Activated T-cell treated with anti-CD3 and anti-CD28 coated beads for 24 hours (primary cell): ENCODE measurements at places on chromosomes 2 and 18.

DNA sequence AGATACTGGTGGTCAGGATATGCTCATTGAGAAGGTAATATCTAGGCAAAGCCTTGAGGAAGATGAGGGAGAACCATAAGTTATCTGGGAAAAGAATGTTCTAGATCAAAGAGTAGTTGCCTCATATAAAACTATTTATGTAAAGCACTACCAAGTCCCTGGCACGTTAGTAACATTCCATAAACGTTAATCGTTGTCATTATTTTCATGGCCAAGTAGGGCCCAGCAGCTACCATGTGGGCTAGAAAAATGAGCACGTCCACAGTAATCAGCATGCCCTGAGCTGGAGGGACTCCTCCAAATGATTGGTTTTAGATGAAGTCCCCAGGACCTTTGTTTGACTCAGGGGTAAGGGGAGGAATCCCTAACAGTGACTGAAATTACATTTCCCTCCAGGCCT is 32.7 kb upstream of the AFTPH start:
- DNase-seq: no peak

DNA sequence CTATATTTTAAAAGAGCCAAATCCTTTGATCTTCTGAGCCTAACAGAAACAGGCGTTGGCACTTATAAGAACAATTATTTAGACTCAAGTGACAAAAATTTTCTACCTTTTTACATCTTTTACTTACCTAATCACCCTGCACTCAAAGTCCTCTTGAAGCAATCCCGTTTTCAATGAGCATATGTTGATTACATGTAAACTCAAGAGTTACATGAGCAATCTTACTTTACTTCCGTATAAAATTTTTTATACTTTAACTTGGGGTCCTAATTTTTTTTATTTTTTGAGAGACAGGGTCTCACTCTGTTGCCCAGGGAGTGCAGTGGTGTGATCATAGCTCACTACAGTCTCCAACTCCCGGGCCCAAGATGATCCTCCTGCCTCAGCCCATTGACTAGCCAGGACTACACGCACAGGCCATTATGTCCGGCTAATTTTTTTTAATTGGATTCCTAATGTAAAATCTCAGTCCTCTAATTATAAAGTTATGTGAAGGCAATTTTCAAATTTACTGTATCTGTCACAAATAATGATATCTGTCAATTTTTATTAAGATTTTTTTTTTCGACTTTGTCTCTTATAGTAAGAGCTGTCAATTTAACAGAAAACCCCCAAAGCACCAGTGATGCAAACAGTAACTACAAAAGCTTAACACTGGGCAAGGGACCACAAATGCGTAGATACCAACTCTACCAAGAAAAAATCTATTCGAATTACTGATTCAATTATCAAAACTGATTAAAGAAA is 19.1 kb upstream of the STPG4 start:
- no peak for DNase-seq

DNA sequence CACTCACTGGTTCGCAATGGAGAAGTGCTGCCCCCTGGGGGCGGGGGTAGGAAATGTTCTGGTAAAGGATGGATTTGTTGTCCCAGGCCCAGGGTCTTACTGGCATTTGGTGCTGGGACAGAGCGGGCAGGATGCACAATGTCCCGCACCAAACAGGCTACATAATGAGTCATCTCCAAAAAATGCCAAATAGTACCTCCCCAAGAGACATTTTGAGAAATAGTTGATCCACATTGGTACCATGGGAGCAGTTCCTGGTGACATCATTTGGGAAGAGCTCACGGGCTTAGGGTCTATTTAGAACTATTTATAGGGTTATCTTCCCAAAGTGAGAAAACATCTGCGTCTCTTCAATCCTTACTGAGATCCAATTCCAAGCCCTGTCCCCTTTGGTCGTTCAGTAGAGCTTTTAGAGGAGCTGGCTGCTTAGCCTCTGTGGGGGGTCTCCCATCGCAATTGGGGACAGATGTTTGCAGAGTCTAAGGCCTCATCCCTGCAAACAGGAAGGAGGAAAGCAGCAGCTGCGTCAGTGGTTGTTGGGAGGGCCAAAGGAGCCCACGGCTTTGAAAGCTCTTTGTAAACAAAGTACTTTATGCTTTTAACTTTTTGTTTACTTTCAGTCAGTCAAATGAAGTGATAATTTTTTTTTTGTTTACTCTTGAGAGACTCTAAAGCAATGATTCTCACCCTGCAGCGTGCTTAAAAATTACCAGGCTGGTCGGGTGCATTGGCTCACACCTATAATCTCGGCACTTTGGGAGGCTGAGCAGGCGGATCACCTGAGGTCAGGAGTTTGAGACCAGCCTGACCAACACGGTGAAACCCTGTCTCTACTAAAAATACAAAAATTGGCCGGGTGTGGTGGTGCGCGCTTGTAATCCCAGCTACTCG is 49.3 kb downstream of the GREB1 start:
- DNase-seq: peak; percentile 45

GRCh38 chr2:45244928-45245327 is 235.7 kb upstream of the SIX2 start:
- no peak for DNase-seq

GRCh38 chr2:143229952-143230351 is 100.7 kb downstream of the ARHGAP15 start:
- DNase-seq: no peak

GRCh38 chr2:74756356-74756890 is 77.5 kb upstream of the HK2 start:
- DNase-seq: no peak

DNA sequence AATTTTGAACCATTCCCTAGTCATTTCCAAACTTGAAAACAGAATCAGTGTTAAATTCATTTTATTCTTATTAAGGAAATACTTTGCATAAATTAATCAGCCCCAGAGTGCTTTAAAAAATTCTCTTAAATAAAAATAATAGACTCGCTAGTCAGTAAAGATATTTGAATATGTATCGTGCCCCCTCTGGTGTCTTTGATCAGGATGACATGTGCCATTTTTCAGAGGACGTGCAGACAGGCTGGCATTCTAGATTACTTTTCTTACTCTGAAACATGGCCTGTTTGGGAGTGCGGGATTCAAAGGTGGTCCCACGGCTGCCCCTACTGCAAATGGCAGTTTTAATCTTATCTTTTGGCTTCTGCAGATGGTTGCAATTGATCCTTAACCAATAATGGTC is 5.5 kb upstream of the MROH2A start:
- no peak for DNase-seq

- no peak for DNase-seq
Observed at GRCh38 chr2:85935746-85936208, 47.0 kb upstream of the ST3GAL5 start.

DNA sequence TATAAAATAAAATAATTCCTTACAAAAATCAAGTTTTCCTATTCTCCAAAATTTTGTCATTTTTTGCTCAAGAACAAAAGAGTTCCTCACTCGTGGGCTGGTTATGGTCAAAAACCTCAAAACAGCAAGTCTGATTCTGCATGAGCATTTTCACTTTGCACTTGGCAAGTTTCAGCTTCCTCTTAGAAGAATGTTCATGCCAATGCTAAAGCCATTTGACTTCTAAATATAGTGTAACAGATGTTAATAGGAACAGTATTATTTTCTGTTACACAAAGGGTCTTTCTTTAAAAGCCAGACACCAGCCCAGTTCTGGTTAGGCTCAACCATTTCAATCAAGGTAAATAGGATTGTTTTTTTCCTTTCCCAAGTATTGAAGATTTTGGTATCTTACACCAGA is 261.3 kb upstream of the CCDC68 start:
- DNase-seq: no peak

DNA sequence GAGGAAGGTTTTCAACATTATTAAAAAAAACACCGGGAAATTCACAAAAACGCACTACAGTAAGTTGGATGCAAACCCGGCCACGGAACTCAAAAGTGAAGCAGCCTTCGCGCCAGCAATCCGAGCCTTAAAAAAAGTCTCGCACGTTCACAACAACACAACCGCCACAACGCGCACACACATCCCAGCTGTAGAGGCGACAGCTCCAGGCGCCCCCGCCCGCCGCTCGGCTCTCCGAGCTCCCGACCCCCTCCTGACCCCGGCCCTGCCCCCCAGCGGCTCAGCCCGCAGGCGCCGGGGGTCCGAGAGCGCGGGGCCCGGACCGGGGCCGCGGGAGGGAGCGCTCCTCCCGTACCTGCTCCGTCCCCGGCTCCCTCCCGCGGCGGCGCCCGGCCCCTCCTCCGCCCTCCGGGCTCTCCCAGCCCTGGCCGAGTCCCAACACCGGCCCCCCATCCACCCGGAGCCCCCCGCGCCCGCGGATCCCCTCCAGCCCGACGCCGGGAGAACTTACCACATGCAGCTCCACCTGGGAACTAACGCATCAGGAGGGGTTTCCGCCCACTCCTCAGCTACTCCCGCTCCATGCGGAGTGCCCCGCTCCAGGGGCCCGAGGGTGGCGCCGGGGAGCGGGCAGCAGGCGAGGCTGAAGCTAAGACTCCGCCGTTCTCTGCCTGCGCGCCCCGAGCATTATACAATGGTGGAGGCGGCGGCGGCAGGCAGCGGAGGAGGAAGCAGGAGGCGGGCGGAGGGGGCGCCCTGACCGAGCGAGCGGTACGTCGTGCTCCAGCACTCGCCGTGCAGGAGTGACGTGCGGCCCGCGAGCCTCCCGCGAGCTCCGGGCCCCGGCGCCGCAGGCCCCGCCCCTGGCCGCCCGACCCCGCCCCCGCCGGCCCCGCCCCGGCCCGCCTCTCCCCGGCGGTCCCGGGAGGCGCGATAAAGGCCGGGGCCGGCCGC is at the start of gene SERTAD2:
Gene SERTAD2 (minus strand): TSS at position 805 of the 954 bp plus-strand sequence. CDS start 17,042 bp downstream, outside the sequence.
- peak; percentile 67 for DNase-seq

- peak; percentile 94 for DNase-seq
Observed at GRCh38 chr2:207625014-207625907, at the start of gene METTL21A. METTL21A (minus strand) TSS chr2:207625394; CDS start chr2:207624375, 1,019 bp downstream.

- no peak for DNase-seq
Observed at GRCh38 chr2:2101924-2102323, 229.2 kb downstream of the MYT1L start.

DNA sequence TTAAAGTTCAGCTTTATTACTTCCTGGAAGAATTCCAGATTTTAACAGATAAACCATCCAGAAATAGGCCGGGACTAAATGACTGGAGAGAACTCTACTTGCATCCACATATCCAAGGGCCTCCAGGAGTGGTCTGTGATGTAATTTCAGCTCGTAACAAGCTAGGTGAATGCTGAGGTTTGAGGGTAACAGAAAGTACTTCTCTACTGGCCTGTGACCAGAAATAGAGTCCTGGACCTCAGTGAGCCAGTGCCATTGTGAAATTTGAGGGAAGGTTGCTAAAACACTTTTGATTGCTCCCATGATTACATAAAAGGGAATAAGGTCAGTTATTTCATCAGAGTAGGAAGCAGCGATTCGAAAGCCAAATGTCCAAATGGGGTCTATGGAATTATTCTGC is 158.1 kb downstream of the DOCK10 start:
- DNase-seq: no peak

DNA sequence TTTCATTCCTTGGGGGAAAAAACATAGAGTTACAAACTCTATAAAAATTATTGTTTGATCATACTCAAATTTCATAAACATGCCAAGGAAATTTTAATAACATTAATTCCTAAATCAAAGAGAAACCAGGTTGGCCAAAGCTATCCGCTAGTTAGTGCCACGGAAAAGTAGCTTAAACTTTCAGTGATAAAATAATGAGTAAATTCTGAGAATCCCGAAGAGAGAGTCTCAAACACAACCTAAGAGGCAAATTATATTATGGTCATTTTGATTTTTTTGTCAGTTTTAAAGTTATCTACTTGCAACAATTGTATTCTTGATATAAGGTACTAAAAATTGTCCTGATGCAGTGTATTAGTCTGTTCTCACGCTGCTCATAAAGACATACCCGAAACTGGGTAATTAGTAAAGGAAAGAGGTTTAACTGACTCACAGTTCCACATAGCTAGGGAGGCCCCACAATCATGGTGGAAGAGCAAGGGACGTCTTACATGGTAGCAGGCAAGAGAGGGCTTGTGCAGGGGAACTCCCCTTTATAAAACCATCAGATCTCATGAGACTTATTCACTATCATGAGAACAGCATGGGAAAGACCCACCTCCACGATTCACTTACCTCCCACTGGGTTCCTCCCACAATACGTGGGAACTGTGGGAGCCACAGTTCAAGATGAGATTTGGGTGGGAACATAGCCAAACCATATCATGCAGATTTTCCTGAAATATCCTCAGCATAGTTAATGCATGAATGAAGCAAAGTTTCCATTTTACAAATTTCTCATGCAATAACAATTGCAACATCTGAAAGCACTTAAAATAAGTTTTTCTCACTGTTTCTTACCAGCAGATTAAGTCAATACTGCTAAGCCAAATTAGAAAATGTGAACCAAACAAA is 205.9 kb upstream of the STK17B start:
- peak; percentile 11 for DNase-seq

DNA sequence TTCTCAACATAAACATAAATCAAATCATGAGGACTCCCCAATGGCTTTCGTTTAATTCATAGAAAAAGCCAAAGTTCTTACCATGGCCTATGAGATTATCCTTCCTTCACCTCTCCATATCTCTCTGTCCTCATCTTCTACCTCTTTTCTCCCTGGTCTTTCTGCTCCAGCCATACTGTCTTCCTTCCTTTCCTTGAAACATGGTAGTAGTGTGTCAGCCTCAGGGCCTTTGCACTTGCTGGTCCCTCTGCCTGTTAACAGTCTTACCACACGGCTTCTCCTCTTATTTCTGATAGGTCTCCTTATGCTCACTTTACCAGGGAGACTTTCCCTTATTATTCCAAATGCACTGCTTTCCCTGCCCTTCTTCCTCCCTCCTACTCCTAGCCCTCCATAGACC is 25.6 kb downstream of the APOB start:
- DNase-seq: no peak

DNA sequence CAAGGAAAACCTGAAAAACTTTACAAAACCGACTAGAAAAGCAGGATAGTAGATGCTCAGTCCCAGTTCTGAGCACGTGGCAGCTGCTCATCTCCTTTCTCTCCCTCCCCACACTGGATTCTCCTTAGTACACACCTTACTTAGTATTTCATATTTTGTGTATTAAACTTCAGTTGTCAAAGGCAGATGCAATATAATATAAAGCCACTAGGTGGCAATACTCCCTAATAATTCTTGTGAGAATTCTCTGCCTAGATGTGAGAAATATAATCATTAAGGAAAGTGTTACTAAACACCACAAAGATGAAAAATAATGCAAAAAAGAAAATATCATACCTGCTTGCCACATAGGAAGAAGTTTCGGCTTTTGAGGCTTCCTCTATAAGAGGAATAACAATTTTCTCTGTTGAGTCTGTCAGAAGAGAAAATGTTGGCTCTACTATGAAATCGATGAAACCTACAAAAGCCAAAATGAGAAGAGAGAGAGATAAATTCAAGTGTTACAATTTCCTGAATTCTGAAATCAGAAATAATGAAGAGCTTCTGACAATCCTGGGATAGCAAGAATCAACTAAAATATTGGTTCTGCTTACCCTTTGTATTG is 200.6 kb downstream of the PPP1R1C start:
- no peak for DNase-seq

DNA sequence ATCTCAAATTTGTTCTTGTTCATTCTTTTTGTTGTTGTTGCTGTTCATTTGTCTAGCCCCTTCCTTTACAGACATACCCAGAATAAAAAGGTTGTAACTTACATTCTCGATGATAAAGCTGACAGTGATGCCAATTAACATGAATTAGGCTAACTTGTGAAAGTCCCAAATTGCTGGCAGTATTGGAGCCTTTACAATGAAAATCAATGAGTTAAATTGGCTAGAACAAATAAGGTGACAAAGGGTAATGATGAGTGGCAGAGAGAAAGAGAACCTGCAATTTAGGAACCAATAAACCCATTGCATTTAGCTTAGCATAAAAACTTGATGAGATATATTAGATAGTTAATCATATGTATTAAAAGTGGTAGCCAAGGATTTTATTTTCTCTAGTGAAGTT is 521.0 kb downstream of the ADCYAP1 start:
- DNase-seq: no peak
